ENCODE measurements at places on chromosomes 7 and 10.
A peak's percentile ranks its signal among the peaks of the same experiment; 100 is the strongest.

DNA sequence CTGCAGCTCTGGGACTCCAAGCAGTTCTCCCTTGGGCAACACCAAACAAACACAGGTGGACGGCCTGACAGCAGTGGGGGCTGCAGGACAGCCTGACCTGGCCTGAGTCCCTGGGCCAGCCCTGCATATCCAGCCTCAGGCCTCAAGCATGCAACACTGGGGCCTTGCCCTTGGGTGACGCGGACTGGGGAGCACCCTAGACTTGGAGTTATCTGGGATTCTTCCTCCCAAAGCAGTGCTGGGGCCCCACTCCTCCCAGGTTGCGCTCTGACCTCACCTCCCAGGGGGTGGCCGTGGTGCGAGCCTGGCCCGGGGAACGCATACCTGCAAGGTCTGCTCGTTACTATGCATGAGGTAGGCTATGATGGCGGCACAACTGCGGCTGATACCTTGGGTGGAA is 6.2 kb upstream of the TMEM120A start:
- DNase-seq = no peak

- no peak for DNase-seq
Observed at GRCh38 chr7:90025771-90026170, 128.5 kb upstream of the STEAP1 start.

DNA sequence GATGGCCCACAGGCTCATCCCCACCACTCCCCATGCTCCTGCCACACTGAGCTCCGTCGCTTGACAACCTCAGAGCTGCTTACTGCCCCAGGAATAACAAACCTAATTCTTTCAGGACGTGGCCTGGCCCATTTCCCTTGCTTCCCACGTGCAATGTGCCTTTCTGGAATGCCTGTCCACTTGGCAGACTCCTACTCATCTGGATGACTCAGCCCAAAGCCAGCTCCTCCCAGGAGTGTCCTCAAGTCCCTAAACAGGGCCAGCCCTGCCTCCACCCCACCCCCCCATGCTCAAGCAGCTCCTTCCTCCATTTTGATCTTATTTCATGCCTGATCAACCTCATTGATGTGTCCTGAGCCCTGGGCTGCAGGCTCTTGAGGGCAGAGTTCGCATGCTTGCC is 164.9 kb upstream of the RNF32 start:
- DNase-seq = no peak

DNA sequence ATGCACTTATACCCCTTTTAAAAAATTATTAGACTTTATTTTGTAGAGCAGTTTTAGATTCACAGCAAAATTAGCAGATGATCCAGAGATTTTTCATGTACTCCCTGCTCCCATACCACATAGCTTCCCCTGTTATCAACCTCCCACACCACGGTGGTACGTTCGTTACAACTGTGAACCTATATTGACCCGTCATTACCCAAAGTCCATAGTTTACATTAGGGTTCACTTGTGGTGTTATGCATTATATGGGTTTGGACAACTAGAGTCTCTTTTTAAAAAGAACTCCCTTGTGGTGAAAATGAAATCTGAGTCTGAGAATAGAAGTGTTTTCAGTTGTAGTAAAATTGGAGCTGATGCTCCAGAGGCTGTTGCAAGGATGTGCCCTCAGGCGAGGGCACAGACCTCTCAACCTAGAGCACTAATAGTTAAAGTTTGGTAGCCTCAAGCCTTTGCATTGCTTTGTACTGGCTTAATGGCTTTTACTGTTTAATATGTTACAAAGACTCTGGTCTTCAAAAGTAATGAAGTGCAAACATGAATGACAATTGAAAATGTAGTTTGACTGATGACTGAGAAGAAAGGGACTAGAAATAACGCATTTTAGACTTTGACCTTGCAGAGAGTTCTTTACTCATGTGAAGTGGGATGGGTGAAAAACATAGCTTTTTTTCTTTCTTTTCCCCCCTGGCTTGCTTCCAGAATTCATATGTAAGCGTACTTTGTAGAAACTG is 30.6 kb upstream of the CSTF2T start:
- DNase-seq = peak; percentile 64

- DNase-seq = no peak
Observed at GRCh38 chr10:58473976-58474375, 38.7 kb upstream of the BICC1 start.

- no peak for DNase-seq
Observed at GRCh38 chr7:46512891-46513413, 591.9 kb upstream of the IGFBP3 start.

GRCh38 chr7:100901921-100902332 is 6.2 kb upstream of the ACHE start:
- no peak for DNase-seq

DNA sequence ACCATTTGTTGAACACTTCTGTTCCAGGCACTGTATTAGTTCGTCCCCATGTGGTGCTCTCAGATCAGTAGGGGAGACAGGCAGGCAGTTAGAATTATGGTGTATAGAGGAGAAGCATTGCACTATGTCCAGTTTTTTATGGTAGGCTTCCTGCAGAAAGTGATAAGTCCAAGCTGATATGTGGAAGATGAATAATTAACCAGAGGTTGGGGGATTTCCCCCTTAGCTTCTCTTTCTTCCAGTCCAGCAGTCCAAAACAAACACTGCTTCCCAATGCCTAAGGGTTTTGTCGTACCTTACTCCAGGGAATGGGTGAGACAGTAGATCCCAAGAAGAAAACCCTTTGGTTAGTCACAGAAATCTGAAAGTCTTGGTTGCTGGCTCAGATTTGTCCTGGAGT is 19.2 kb downstream of the HIF1AN start:
- no peak for DNase-seq

GRCh38 chr7:28984631-28985030 is 26.5 kb upstream of the TRIL start:
- peak; percentile 41 for DNase-seq

- no peak for DNase-seq
Observed at GRCh38 chr10:110843031-110843430, 28.7 kb upstream of the PDCD4 start.

DNA sequence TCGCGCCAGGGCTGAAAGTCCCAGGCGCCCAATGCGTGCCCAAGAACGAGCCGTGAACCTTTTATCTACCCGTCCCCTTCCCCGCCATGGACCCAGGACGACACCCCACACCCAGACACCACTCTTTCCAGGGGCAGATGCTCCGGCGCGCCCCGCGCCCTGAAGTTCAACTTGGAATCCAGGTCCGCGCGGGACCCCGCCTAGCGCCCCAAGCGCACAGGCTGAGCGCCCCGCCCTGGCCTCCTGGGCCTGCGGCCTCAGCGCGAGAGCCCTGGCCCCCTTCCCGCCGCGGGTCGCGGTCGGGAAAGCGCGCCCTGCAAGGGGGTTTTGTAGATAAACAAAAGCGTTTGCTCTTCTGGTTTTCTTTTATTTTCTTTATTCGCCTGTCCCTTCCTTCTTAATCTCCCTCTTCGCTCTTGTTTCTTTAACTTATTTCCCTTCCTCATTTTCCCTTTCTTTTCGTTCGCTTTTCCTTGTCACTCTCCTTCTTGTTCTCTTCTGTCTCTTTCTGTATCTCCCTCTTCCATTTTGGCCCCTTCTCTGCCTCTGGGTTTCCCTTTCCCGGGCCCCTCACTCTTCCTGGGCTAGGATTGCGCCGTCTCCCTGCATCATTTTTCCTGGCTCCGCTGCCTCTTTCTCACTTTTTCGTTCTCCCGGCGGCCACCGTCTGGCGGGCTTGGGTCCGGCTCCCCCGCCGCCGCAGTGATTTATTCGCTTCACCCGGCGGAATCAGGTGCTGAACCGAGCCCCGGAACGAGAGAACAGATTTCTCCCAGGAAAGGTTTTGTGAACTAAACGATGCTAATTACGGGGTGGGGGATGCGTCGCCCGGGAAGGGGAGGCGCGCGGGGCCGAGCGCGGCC is 15.3 kb upstream of the PAX2 start:
- DNase-seq = no peak

GRCh38 chr7:116230191-116231005 is 20.1 kb downstream of the TES start:
- no peak for DNase-seq

DNA sequence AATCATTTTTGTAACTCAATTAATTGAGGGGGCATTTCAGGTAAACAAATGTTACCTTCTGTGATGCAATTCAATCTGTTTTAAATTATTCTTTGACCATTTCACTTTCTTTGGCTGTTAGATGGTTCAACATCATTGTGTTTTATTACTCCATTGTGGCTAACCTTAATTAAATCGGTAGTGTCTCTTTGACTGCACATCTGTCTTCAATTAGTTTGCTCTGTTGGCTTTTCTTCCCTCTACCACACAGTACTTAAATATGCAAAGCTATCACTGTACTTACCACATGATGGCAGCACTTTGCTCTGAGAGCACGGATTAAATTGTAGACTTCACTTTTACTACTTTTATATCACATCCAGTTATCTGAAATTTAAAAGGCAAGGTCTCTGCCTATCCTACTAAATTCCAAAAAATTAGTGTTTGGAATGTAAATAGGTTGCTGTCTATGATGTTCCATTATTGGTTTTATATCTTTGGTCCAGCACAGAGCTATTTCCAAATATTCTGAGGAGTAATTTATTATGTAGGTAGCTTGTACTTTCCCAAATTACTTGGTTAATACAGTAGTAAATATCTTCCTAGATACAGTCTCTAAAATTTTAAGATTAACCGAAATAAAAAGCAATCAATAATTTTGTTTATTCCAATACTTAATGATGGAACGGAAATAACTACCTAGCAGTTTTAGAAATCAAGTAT is 352.0 kb downstream of the PCLO start:
- DNase-seq = peak; percentile 37

DNA sequence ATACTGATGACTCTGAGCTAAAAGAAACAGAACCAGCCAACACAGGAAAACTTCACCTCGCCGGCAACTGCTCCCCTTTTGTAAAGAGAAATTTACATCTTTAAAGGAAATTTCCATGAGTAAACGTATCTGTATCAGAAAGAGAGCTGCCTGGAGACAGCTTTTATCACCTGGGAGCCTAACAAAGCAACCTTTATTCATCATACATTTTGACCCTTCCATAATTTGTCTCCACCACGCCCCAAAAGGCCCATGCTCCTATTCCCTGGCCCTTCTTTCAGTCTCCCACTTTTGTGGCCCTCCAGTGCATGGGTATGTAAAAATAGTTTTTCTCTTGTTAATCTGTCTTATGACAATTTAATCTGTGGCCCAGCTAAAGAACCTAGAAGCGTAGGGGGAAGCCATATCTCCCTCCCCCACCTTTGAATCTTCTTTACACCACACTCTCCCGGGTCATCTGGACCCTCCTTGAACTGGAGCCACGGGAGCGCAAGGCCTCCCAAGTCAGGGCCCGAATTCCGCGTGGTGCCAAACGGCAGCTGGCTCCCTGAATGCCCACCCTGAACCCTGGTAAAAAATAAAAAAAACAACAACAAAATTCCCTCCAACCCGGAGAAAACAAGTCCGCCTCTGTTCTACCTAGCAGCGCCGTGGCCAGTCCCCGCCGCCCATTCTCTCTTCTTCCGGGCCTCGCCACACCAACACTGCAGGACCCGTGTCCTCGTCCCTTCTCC is 15.4 kb upstream of the FKBP9 start:
- peak; percentile 95 for DNase-seq

DNA sequence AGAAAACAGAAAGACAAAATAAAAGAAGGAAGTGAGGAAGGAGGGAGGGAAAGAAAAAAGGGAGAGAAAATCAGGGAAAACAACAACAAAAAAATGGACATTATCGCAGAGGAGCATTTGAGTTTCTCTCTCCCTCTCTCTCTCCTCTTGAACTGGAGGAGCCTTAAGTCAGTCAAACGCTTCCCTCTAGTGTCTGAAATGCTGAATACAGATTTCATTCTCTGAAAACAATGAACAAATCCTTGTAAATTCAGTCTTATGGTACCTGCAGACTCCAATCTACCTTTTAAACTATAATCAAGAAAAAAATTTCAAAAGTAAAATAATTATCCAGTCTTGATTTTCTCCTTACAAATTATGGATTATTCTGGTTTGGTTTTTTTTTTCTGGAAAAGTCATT is 89.2 kb upstream of the PFKP start:
- no peak for DNase-seq

- no peak for DNase-seq
Observed at GRCh38 chr10:11012421-11013295, 5.0 kb upstream of the CELF2 start.

GRCh38 chr10:71769279-71769823 is 4.0 kb downstream of the VSIR start:
- DNase-seq = no peak

DNA sequence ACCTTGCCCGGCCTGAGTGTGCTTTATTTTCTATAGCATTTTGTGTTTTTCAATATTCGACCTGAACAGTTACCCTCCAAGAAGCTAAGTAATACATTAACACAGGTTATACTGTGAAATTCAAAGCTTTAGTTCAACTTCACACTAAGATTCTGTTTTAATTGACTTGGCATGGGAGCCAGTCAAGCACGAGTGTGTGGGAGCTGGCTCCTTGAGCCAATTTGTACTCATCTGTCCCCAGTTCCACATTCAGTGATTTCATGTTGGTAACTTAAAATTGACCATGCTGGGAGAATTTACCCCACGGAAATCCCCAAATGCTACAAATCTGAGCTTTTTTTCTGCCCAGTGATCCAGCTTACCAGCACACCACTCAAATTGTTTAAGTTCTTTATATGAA is 20.3 kb downstream of the TSPAN12 start:
- DNase-seq = no peak

- no peak for DNase-seq
Observed at GRCh38 chr10:119281581-119282071, 74.3 kb downstream of the GRK5 start.

DNA sequence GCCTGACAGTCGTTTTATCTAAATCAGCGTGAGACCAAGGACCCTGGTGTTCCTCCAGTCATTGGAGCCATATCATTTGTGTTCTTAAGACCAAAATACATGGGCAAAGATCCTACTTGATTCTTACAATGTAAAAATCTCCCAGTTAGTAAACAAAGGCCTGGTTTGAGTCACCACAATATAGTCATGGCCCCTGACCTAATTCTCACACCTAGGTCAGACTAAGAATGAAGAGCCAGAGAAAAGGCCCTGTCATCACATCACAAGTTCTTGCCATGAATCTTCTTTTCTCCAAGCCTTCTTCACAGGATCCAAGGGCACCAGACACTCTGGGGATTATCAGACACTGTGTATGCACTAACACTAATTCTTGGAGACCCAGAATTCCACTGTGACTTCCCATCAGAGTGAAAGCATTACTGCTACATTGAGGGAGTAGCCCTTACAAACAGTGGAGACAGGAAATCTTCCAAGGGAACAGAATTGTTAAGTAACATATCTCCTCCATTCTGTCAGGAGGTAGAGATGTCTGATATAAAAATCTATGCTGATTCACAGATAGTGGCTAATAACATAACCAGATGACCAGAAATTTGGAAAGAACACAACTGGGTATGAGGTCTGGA is 7.6 kb upstream of the ERVW-1 start:
- DNase-seq = no peak

All from HAP-1 (cell line).